ENCODE measurements at places on chromosomes 12 and 14.

DNA sequence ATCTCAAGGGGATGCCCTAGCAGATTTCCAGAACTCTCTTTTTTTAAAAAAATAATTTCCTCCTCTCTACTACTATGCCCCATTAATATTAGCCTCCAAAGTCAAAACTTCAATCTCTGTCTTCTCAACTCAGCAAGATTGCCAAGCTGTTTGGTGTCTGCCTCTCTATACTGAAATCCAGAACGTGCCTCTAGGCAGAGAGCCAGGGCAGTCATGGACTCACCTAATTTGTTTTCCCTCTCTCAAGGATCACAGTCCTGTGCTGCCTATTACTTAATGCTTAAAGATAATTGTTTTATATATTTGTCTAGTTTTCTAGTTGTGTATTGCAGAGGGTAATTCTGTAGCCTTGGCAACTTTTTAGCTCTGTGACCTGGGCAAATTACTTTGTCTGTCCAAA lies 74.7 kb downstream of the E2F7 start:
- DNase-seq, result no peak

- peak; percentile 87 for DNase-seq
These were observed 49.2 kb upstream of the AEBP2 start for GRCh38 chr12:19390051-19390598.

DNA sequence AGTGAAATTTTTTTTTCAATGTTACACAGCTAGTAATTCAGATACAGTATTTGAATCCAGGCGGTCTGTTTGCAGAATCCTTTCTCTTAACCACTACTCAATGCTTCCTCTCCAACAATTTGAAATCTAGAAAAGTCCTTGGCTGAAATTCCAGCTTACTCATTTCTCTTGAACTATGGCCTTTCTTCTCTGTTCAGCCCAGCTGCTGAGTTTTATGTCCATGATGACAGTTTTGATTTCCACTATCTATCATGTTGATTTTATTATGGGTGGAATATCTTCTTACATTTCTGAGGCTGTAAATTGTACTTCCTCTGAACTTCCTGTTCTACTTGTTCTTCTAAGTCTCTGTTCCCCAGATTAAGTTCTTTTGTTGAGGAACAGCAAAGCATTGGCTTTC lies 315.3 kb downstream of the DIO2 start:
- DNase-seq, result no peak

DNA sequence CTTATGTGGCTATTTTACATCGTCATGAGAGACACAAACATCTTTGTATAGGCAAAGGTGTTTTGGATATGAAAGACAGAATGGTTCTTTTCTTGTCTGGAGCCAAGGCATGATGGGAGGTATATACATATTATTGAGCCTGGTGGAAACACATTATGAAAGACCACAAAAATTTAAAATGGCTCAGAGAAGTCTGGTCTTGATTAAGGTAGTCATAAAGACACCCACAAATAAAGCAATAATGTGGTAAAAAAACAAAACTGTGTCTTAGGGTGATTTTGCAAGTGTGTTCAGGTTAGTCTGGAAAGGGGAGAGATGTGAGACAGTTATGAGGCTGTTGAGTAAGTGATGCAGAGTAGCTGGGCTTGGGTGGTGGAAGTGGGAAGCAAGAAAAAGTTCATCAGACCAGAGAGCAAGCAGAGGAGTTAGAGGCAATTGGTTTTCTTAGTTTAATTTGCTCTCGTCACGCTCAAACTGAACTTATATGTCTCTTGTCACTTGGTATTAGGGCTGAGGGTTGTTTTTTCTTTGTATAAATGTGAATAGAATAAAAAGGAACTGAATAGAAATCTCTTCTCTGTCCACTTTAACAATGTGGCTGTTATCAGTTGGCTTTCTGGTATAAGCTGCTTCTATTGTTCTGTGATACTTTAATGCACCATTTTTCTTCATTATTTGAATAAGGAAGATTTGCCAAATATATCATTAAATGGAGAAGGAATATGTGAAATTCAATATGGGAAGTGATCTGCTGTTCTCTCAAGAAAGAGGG lies 115.0 kb downstream of the AKAP6 start:
- no peak for DNase-seq

DNA sequence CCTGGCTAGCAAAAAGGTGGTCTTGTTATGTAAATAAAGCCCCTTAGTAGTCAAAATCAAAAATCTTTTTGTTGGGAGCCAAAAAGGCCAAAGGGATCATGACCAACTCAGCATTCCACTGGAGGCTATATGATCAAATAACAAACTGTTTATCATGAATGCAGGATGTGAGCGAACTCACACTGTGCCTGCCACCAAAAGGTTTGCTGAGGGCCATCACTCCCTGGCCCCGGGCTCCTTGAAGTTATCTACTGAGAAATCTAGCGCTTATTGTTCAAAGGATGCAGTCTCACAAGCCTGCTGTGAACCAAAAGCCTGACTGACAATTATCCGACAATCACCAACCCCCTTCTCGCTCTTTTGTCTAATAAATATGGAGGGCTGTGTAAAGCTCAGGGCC lies 107.2 kb upstream of the DDHD1 start:
- peak; percentile 71 for DNase-seq

DNA sequence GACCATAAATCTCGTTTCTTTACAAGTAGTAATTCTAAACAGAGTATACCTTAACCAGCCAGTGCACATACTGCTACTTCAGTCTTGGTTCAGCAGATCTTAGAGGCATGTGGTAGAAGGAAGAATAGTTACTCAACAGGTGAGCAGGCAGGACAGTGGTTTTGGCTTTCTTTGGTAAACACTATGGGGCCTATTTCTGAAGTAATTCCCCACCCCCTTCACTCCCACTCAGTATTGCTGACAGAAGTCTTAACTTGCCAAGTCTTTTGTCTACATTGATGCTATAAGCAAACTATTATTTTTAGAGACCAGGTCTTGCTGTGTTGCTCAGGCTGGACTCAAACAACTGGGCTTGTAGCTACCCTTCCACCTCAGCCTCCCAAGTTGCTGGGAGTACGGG lies 68.5 kb downstream of the FBXO34 start:
- no peak for DNase-seq

GRCh38 chr12:57476993-57477709 lies 2.5 kb downstream of the ARHGAP9 start:
- no peak for DNase-seq

- no peak for DNase-seq
These were observed 78.6 kb downstream of the LRRC9 start for GRCh38 chr14:59998564-59998963.
